ENCODE measurements at places on chromosomes 13 and 19.

DNA sequence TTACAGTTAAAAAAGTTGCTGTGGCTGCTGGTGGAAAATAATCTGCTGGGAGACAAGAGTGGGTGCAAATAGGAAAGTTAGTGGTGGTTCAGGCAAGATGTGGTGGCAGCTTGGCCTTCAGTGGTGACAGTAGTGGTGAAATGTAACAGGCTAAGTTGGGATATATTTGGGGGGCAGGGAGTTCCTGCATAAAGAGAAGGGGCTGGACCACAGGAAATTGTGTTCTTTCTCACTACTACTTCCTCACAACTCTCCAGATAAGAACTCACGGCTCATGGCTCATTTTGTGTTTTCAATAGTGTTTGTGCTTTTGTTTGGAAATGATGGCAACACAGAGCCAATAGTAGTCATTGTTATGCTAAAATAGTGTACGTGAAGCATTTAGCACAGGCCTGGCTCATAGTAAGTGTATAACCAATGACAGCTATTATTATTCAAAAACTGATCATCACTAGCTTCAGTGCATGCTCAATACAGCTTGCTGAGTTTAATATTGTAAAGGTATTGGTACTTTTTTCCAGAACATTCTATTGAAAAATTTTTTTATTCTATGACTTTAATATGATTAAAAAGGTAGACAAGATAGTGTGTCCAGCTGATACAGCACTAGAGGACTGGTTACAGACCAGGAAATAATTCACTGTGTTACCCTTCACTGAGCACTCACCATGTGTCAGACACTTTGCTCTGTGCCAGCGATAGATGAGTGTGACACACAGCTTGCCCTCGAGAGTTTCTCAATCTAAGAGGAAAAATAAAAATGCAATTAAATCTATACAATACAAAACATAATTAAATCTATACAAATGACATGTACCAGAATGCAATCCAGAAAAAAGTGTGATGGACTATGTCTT lies 209.8 kb downstream of the POU4F1 start:
- DNase-seq = no peak

GRCh38 chr13:50450279-50450678 lies 393.2 kb downstream of the DLEU7 start:
- DNase-seq = no peak

DNA sequence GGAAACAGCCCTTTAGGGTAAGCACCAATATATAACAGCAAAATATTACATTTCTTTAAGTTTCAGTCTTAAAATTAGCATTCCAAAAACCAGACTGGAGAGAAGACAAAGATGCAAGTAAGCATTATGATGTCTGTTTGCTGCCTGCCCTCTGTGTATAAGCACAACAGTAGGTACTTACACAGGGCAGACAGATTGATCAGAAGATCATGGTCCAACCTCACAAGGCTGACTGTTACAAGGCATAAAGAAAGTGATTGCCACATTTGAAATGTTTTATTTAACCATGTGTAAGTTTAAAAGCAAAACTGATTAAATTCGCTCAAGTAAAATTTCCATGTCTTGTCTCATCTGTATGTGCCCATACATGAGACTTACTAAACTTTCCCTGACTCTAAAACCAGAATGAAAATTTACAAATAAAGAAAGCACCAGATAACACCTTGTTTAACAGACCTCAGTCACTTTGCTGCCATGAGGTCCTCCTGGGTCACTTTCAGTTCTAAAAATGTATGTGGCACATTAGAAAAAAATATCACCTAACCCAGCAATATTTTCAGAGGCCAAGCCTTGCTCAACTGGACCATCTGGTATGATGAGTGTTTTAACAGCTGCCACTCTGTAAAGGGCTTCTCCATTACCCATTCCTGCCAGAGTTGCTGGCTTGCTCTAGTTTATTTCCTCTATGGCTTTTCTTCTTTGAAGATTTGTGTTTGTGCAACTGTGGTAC lies 297.0 kb downstream of the RBM26 start:
- peak; percentile 5 for DNase-seq

- no peak for DNase-seq
Measured at GRCh38 chr19:46637224-46637623, 1.2 kb upstream of the GNG8 start.

GRCh38 chr13:104571161-104571892 lies 1505.1 kb upstream of the SLC10A2 start:
- peak; percentile 28 for DNase-seq

DNA sequence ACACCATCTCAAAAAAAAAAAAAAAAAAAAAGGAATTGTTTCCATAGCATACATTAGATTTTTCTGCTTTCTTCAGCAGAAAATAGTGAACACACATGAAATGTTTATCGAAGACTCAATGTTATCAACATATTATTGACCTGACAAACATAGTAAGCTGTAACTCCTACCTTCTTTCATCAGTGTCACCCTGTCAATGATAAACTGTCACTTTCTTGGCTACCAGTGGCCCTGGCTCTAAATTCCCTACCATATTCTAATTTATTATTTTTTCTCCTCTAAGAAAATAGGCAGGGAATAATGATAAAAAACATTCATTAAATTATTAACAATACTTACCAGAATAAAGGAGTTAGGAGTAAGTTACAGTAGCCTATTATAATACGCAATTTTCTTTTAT lies 127.3 kb upstream of the KLHL1 start:
- DNase-seq = no peak

Data from NCI-H1436 (cell line).